ENCODE measurements at places on chromosomes 7 and 10. TPM values are rescaled to one million over a fixed set of nuclear protein-coding genes. Genes with fewer than 3 reads are reported as not detected.
A peak's percentile ranks its signal among the peaks of the same experiment; 100 is the strongest.

GRCh38 chr7:33243319-33243881, 114.0 kb downstream of the BBS9 start:
- peak; percentile 67 for DNase-seq

- no peak for DNase-seq
These were observed 169.9 kb downstream of the KCND2 start for GRCh38 chr7:120442838-120443237.

- DNase-seq = no peak
These were observed 934.6 kb downstream of the CCSER2 start for GRCh38 chr10:85262992-85263391.

DNA sequence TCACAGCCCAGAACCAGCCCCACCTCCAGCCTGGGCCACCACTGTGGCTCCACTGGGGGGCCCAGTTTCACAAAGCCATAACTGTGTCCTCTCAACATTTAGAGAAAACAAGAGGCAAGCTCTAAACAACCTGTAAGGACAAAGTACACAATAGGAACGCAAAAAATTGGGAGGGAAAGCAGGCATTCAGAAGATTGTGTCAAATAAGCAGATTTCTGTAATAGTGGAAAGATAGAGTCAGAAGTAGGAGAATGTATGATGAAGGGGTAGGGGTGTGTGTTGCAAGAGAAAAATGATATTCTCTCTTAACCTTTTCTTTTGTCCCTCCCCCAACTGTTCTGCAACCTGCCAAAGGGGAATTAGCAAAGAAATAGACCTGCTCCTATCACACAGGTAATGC, 449.9 kb upstream of the NPVF start:
- DNase-seq = no peak

CNNM1 gene
- 0.72 TPM for total RNA-seq

THSD7A gene
- total RNA-seq = 7.0 TPM

ZNF425 gene
- 5.1 TPM for total RNA-seq

DNA sequence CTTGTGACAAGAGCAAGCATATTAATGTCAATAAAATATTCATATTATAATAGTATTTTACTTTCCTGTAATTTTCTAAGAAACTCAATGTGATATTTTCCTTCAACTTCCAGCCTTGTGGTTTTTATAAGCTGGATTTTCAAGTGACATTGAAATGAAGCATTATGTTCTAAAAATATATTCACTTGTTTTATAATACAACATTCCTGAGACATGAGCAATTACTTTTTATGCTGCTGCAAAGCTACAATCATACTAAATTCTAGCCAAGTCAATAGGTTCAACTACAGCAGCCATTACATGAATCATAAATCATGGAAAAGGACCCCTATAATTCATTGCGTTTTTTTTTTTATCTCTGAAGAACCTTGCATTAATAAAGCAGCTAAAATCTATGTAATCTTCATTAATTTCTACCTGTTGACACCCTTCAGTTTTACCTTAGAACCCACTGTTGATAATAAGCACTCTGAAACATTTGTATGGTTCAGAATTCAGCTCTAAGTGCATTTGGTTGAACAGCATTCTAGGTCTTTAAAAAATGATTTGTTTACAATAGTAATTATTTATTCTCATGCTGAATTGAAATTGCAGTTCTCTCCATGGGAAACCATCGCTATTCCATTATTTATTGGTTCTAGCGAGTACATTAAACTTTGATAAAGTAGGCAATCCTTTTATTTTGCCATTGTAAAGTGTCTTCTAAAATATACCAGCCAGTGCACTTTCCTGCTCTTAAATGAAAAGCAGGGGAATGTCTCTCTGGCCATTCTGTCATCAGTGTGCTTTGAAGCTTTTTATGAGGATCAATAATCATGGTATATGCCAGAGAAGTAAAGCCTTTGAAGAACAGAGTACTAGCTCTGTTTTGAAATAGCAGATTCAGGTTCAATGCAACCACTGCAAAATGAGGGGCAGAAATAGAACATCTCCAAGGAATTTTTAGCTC, 132.6 kb downstream of the GNAT3 start:
- DNase-seq = peak; percentile 80

DNA sequence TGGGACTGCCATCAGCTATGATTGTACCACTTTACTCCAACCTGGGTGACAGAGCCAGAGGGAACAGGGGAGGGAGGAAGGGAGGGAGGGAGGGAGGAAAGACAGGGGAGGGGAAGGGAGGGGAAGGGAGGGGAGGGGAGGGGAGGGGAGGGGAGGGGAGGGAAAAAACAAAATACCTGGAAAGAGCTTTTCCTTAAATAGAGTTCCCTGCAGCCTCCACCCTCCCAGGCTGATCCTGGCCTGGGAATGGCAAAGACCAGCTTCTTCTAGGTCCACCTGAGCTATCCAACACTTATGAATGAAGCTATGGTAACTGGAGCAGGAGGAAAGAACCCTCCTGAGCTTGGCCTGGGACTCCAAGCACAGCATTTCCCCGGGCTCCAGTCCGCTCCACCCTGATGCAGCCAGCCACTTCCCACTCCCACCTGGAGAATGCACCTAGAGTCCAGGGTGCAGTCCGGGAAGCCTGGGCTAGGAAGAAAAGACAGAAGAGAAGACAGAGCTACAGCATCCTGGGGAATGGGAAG, 66.1 kb downstream of the GRID1 start:
- no peak for DNase-seq

GRCh38 chr7:131235489-131236317, 92.0 kb upstream of the MKLN1 start:
- peak; percentile 40 for DNase-seq

GRCh38 chr10:124603376-124604213, 140.6 kb downstream of the FAM53B start:
- DNase-seq = no peak

DLX5 gene
- total RNA-seq = not detected

FBXO24 gene
- not detected for total RNA-seq

DNA sequence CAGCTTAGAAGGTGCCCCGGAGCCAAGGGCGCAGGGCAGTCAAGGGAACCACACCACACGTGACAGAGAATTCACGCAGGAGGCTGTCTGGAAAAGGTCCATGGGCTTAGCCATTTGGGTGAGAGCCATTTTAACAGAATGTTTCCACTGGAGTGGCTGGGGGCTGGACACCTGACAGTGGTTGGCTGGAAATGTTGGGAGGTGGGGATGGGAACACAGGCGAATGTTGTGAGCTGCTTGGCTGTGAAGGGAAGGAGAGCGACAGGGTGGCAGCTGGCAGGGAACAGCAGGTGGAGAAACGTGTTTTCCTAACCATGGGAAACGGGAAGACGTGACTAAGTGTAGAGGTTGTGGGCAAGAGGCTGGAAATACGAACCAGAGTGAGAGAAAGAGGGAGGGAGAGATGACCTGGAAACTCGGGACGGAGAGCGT, 100.5 kb upstream of the ZNF32 start:
- no peak for DNase-seq

NUP205 gene
- 53.2 TPM for total RNA-seq

GRCh38 chr10:46250898-46251856, 35.6 kb upstream of the ANTXRL start:
- DNase-seq = no peak

DNA sequence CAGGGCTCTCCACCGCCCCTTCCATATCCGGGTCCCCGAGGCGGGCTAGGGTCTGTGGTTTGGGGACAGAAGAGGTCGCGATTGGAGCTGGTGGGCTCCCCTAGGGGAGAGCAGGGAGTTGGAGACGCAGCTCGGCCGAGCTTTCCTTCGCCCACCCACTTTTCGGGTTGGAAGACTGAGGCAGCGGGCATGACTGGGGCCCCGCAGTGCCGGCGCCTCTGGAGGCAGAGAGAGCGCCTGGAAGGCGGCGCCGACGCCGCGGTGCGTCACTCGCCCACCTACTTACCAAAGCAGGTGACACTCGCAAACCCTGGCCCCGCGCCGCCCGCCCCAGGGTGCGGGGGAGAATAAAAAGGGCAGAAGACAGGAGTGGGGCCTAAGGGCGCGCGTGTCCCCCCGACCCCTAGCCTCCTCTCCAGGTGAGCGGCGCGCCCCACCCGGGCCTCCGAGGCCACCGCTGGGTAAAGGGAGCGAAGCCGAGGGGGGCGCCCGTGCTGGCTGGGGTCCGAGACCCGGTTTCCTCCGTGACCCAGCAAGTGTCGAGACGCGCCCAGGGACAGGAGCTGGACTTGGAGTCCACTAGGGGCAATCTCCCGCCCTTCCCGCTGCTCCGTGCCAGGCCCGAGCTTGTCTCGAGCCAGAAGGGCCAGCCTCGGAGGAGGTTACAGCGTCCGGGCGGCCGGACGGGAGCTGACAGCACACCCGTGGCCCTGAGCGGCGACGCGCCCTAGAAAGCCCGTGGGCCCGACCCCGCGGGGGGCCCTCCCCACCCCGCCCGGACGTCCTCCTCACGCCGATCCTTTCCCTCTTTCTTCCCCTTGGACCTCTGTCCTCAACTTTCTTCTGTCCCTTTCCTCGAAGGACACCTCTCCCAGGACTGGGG, 34.4 kb upstream of the GRID1 start:
- DNase-seq = peak; percentile 48

DNA sequence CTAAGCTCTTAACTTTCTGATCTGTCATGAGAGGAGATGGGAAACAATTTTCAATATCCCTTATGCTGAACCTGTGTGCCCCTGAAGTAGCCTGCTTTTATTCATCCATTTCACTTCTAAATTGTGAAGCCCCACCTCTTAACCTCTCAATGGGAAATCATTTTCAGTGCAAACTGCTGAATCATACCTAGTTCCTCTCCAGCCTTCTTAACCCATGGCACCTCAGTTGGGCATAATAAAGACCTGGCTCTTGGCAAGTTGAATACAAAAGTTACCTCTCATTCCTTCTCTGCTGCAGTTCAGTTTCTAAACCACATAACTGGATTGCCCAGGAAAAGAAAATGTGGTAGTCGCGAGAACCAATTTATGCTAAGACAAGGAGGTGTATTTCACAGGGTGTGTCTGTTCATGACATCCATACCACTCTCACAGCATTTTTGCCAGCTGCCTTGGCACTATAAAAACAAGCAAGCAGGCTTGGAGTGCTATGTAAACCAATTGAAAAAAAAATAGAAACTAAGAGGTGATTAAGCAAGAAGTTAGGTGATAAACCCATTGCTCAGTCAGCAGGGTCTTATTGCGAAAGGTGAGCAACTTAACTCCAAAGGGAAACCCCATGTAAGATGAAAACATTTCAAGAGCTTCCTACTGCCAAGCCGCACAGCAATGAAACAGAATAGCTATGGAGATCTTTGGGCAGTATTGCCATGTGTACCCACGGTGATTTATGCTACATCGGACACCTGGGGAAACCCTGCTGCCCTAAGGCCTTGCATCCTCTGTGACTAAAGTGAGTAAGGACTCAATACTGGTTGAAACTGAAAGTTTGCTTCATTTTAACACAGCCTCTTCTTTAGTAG, 57.0 kb upstream of the DKK1 start:
- DNase-seq = no peak

PRF1 gene
- total RNA-seq = 7.5 TPM

GRCh38 chr7:141431140-141431479, 120.1 kb upstream of the AGK start:
- no peak for DNase-seq

DNA sequence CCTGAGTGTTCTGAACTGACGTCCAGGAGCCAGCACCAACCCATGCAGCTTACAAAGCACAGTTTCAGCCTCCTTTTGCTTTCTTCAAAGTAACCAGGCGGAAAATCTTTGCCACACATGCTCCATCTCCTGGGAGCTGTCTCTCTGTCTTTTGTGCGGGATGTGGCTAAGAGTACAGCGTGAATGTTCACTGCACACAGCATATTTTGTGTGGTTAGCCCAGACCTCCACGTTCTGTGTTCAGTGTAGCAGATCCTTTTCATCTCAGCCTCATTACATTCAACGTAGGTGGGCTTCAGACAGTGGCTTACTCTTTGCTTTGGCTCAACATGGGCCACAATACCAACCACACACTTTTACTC, 200.8 kb downstream of the TNS3 start:
- DNase-seq = no peak

TUBB8 gene
- 0.24 TPM for total RNA-seq

DNA sequence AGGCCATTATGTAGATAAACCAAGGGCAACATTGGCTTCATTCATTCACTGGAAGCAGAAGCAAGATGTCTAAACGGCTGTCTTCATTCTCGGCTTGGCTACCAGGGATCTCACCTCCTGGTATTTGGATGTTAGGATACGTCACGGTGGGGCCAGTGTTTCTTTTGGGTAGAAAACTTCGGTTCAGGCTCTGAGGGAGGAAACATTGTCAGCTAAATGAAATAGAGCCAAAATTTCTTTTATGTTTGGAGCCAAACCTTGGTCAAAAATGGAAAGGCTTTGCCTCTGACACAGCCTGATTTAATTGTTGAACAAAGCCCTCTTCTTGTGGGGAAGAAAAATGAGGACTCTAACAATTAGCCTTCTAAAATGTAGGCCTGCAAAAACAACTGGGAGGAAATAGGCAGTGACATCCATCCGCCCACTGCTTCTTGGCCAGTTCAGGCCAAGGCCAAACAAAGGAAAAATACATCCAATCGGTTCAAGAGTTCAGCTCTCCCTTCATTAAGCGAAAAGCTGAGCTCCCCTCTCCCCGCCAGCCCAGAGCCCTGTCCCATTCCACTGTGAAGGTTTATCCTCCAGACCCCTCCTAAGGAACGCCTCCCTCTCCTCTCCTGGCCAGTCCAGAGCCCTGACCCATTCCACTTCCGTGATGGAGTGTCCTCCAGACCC, 44.4 kb downstream of the PFKFB3 start:
- no peak for DNase-seq

GRCh38 chr7:123602648-123603047, 1.0 kb downstream of the ASB15 start:
- DNase-seq = no peak

GRCh38 chr10:11336722-11337162, 274.7 kb downstream of the USP6NL start:
- DNase-seq = peak; percentile 53

DPP6 gene
- 1.2 TPM for total RNA-seq

- no peak for DNase-seq
These were observed 131.0 kb downstream of the RPS24 start for GRCh38 chr10:78164702-78165101.

EGR2 gene
- 11.8 TPM for total RNA-seq

DNA sequence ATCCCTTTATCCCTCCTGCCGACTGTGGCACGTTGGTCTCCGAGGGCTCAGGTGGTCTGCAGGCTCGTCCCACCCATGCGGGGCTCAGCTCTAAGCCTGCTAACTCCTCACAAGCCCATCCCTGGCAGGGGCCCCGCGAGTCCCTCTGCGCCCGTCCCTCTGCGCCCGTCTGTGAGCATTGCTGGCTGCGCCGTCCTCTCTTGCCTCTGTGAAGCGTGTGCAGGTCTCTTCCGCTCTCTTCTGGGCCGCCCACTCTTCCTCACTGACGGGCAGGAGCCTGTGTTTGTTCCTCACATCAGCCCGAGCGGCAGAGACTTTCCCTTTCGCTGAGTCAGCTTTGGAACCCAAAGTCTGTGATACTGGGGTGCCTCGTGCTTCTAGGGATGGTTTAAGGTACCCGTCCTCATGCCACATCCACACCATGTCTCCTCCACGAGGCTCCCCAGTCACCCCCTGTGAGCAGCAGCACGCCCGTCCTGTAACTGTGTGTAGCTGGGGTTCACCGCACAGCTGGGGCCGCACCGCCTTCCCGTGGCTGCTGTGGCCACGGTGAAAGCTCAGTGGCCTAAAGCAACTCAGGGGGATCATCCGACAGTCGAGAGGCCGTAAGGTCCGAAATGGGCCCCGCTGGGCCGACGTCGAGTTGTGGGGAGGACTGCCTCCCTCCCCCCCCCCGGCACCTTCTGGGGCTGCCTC, 35.5 kb downstream of the ADGRA1 start:
- DNase-seq = no peak
